AG09309 (cell line): ENCODE measurements at places on chromosomes 3 and 15.
A peak's percentile ranks its signal among the peaks of the same experiment; 100 is the strongest.

GRCh38 chr3:115146418-115147328, at the start of gene ZBTB20:
TSS of gene ZBTB20 (minus strand) at chr3:115147288.
- no peak for DNase-seq

DNA sequence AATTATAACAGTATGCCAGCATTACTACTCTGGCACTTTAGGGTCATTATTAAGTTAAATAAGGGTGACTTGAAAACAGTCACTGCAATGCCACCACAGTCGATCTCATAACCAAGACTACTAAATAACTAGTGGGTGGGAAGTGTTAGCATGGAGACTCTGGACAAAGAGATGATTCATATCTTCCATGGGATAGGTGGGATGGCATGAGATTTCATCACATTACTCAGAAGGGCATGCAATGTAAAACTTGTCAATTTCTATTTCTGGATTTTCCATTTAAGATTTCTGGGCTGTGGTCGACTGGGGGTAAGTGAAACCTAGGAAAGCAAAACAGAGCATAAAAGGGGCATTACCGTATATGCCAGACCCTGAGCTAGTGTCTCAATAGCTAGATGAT, 538.9 kb upstream of the GRM7 start:
- no peak for DNase-seq

DNA sequence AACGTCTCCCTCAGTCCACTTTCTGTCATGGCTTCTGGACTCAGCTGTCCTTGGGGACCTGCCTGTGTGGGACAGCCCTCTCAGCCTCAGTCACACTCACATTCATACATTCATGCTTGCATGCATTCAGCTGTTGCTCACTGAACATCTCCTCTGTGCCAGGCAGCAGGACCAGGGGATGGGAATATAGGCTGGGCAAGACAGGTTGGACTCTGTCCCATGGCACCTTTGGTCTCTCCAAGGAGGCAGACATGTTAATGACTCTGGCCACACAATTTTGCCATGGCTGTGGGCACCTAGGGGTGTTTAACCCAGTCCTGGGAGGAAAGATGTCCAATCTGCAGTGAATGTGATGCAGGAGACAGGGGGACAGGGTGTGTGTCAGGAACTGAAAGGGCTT, 7.8 kb upstream of the DNAH1 start:
- DNase-seq = no peak

- DNase-seq = no peak
These were observed 6.4 kb upstream of the GLCE start for GRCh38 chr15:69154078-69154477.

DNA sequence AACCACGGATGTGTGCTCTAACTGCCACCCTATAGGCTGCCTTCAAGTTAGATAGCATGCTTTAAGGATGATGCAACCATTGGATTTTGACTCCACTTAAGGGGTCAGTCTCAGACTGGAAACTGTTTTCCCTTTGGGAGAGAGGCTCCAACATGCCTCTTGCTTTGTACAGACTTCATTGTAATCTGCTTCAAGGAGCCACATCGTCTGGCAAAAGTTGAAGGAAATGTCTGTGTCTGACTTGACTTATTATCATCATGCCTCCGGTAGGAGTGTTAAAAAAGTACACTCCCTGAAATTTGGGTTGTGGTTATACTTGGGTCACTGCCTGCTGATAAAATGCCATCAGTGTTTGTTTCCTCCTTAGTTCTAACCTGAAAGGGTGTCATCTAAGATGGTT, 245.4 kb upstream of the CDIN1 start:
- DNase-seq = peak; percentile 8

- DNase-seq = peak; percentile 34
These were observed 150.9 kb upstream of the ATP10A start for GRCh38 chr15:26013981-26014380.

DNA sequence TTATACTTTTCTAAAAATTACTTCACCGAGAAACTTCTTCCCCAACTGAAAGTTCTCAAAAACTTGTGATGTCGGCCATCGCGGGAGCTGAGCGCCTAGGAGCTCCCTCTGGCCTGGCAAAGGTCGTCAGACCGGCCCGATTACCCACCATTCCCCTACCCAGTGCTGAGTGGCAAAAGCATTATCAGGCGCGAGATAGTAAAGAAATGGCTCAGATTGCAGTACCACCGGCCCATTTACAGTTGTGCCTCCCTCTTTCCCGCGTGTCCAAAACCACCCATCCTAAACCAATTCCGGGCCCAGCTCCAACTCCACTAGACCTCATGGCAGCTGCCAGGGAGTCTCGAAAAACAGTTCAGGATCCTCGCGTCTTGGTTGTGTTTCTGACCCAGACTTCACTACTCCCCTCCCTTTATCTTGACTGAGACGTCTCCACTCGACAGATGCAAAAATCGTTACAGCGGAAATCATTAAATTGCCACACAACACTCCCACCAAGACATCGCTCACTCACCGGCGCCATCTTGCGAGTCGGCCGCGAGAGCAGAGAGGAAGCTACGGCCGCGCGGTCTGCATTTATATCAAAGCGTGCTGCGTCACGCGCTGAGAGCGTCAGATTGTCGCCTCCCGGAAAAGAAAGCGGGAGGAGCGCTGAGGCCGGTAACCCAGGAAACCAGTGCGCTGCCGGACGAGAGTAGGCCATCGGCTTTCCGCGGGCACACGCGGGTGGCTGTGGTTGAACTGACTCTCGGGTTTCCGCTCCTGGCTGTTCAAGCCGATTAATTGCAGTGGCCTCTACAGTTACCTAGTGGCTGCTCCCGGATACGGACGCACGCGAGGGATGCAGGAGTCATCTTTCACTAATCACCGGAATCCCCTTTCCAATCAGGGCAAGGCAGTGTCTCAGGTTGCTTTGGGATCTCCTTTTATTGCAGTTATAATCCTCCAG, at the start of gene RPL22L1:
Gene RPL22L1, minus strand, starts transcription at position 551 of the 949 bp plus-strand sequence. Its CDS starts 28 bp downstream, at position 523.
- DNase-seq = peak; percentile 77

GRCh38 chr3:8668216-8668615, 23.6 kb upstream of the SSUH2 start:
- DNase-seq = no peak

DNA sequence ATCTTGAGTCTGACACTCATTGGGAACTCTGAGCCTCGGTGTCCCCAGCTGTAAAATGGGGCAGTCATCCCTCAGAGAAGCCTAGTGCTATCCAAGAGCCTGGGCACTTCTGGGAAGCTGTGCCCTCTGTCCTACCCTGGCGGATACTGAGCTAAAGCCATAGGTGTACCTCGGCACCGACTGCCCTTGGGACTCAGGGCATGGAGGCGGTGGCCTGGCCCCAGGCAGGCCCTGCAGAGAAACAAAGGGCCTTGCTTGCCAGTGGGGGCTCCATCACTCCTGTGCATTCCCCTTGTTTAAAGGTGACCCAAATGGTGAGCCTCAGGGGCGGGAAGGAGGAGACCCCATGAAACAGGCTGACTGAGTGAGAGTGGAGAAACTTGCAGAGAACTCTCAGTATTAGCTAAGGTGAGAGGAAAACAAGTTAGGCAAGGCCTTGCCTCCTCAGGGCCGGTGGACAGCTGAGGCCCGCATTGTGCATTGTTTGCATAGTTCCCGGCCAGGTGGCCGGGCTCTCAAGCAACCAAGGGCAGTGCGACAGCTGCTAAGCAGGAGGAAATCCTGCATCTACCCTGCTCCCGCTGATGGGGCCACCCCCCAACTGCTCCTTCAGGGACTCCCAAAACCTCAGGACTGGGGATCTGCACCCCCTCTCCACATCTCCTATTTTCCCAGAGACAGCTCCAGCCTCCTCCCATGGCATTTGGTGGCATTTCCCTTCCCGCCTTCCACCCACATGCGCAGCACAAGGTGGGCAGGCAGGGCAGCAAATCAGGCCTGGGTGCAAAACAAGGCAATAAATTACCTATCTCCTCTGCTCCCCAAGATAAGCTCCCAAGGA, 4.3 kb downstream of the PFKFB4 start:
- no peak for DNase-seq

DNA sequence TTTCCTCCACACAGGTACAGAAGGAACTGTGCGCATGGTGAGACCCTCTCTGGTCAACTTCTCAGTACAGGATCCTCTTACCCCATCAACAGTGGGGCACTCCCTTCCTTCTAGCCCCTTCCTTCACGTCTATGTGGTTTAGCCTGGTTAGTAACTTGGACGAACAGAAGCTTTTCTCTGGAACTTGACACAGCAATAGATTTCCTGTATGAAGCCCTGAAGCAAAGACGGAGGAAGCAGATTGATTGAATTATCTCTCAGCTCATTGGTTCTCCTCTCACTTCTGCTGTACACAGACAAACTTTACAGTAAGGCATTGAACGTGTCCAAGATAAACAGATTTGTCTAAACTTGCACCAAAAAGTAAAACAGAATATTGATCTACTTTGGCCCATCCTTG, at the start of gene CD200R1:
Gene CD200R1, minus strand, starts transcription at position 210 of the 400 bp plus-strand sequence. CDS start 246 bp downstream, outside the sequence.
- no peak for DNase-seq

GRCh38 chr3:79369306-79369705, 398.5 kb downstream of the ROBO1 start:
- no peak for DNase-seq

DNA sequence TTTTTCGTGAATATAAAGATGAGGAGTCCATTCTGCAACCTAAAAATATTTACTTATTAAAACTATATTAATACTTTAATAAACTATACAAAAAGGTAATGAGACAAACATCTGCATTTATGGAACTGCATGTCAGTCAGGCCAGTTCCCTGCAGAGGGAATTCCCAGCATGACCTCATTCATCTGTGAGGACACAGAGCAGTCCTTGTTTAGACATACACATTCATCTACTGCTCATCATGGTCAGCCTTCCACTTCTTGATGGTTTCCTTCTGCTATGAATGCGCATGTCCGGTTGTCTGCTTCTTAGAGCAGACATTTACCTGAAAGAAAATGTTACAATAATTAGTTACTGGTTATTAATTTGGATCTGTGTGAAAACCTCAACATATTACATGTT, 3.3 kb upstream of the ACTR8 start:
- no peak for DNase-seq

GRCh38 chr3:30567139-30567753, 39.2 kb upstream of the TGFBR2 start:
- no peak for DNase-seq

- DNase-seq = no peak
These were observed 18.1 kb downstream of the MCF2L2 start for GRCh38 chr3:183410280-183410679.

DNA sequence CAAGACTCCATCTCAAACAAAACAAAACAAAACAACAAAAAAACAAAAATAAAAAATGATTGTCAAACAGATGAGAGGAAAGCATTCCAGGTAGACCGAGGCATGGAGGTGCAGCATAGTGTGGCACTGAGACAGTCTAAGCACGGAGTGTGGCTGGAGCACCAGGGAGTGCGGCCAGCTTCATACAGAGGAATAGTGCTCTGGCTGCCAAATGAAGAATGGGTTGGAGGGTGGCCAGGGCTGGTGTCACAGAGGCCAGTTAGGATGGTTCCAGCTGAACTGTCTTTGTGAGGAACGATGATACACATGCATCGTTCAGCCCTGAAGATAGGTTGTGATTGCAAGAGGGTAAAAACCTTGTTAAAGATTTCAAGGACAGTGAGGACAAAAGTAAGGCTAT, 28.3 kb downstream of the MITF start:
- DNase-seq = no peak

DNA sequence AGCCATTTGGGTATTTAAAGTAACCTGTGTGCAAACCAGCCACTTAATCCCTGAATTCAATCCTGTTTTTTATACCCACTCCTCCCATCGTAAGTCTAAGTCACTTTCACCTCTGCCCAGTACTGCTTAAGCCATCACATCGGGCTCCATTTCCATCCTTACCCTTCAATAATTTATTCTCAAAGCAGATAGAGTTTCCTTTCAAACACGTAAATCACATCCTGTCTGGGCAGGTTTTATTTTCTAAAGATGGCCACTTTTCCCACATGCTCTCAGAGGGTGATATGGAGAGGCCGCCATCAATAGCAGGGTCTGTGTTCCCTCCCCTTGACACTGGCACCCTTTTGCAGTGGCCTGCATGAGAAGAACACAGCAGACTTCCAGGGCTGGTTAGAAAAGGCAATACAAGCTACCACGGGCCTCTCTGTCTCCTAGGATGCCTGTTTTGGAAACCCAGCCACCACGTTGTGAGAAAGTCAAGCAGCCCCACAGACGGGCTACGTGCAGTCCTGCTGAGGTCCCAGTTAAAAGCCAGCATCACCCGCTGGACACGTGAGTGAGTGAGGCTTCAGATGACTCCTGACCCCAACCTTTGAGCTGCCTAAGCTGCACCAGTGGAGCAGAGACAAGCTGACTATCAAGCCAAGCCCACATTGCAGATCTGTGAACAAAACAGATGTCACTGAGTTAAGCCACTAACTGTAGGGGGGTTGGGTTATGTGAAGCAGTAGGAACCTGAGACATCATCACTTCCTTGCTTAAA, 241.8 kb upstream of the SLCO3A1 start:
- no peak for DNase-seq

- no peak for DNase-seq
These were observed at the start of gene CLDN18 for GRCh38 chr3:138009476-138010272. TSS of gene CLDN18 (plus strand) at chr3:138010165. CDS start at chr3:138010226, 61 bp downstream.

DNA sequence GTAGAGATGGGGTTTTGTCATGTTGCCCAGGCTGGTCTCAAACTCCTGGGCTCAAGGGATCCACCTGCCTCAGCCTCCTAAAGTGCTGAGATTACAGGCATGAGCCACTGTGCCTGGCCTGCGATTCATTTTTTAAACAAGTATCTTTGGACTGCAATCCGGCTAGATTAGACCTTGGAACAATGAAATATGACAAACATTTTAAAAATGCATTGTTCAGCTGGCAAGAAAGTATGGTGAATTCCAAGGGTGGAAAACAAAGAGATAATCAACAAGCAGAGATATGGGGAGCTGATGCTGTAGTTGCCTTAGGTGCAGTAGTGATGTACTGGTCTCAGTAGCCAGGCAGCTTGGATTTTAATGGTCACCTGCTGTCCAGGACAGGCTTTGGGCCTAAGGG, 95.8 kb upstream of the GOLGA8J start:
- DNase-seq = no peak

DNA sequence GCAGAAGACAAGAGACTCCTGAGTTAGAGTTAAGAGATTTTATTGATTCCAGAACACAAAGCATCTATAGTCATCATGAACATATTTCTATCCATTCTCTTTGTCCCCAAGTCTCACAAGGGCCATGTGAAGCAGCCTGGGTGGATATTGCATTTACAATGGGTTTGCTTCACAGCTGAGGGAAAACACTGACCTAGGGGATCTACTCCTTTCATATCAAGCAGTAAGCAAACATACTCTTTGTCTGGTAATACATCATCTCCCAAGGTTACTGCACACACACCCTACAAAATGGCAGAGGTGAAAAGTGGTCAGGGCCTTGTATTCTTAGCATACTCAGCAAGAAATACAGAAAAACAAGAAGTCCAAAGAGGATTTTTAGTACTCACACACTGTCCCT, 267.7 kb upstream of the BCHE start:
- no peak for DNase-seq

GRCh38 chr3:141439589-141439988, 47.2 kb upstream of the RASA2 start:
- no peak for DNase-seq

- no peak for DNase-seq
These were observed 213.0 kb upstream of the TBC1D5 start for GRCh38 chr3:17955411-17955810.

- DNase-seq = no peak
These were observed 25.0 kb downstream of the TBC1D2B start for GRCh38 chr15:78052545-78052944.

- no peak for DNase-seq
These were observed 464.1 kb upstream of the RARB start for GRCh38 chr3:24963762-24964625.
